ENCODE measurements at places on chromosomes 11 and 22.

DNA sequence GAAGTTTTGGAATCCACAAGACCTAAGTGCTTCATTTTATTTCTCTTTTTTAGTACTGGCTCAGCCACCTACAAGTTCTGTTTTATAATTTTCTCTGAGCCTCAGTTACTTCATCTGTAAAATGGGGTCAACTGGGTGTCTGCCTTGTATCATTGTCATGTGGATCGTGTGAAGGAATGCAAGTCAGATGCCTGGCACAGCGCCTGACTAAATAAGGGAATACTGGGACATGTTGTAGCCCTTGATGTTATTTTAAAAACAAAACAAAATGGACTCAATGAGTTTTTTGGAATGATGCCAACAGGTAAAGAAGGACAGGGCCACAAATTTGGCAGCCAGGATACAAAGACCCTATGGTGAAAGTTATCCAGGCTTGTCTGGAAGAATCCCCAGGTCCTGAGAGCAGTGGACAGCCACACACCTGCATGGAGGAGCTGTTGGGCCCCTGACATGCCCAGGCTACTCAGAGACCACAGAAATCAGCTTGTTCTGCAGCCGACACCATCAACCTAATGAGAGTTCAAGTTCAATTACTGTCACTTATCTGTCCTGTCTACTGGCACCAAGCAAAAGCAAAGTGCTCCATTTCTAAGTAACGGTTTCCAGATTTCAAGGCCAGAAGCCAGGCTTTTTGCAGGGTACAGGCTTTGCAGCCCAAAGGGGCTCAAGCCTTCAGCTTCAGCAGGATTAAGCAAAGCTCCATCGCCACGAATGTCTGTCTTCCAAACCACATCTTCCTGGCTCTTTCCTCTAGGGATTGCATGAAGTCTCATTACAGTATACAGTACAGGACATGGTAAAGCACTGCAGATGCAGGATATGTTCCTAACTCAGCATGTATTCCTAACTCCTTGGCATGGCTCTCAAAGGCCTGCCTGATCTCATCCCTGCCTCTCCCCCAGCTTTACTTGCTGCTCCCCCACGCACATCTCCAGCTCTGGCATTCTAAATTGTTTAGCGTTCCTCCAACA lies 18.4 kb downstream of the DKK3 start:
- no peak for DNase-seq

DNA sequence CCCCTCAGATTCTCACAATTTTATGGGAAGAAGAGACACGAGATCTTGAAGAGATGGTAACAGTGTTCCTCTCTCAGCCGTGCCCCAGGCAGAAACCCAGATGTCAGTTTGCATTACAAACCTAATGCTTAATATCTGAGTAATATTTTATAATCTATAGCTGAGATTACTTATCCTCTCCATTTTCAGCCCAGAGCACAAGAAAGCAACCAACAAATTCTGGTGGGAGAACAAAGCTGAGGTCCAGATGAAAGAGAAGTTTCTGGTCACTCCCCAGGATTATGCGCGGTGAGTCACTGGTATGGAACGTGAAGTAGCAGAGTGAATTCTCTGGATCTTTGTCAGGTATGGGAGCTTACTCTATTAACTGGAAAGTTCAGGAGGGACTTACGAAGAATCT lies 884 bp downstream of the CENATAC start:
- DNase-seq: no peak

DNA sequence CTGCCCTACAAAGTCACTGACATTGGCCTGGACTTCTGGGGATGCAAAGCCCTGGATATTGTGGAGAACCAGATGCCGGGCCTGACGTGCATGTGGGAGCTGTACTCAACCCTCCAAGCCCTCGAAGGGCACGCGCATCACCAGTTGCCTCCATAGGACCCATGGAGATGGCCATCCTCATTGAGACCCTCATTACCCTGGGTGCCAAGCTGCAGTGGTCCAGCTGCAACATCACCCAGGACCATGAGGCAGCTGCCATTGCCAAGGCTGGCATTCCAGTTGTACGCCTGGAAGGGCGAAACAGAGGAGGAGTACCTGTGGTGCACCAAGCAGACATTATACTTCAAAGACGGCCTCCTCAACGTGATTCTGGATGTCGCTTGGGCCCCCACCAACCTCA lies 1.9 kb downstream of the CCDC83 start:
- no peak for DNase-seq

GRCh38 chr11:69416143-69416515 lies 65.3 kb upstream of the LINC01488 start:
- DNase-seq: no peak

- DNase-seq: no peak
Observed at GRCh38 chr11:69086152-69087132, 37.7 kb downstream of the TPCN2 start.

DNA sequence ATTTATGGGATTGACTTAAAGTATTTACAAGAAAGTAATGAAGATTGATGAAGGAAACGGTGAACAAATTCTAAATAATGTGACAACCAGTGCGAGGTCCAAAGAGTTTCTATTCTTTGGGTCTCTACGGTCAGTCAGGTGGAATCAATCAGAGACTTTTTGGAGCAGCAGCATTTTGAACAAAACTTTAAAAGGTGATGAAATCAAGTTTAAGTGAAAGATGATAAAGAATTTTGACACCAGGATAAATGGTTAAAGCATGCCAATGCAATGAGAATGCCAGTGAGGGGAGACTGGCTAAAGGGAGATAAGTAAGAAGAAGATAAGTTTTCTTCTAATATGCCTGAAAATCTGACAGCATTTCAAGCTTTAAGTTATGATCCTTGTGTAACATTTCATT lies 67.9 kb downstream of the DCUN1D5 start:
- no peak for DNase-seq

DNA sequence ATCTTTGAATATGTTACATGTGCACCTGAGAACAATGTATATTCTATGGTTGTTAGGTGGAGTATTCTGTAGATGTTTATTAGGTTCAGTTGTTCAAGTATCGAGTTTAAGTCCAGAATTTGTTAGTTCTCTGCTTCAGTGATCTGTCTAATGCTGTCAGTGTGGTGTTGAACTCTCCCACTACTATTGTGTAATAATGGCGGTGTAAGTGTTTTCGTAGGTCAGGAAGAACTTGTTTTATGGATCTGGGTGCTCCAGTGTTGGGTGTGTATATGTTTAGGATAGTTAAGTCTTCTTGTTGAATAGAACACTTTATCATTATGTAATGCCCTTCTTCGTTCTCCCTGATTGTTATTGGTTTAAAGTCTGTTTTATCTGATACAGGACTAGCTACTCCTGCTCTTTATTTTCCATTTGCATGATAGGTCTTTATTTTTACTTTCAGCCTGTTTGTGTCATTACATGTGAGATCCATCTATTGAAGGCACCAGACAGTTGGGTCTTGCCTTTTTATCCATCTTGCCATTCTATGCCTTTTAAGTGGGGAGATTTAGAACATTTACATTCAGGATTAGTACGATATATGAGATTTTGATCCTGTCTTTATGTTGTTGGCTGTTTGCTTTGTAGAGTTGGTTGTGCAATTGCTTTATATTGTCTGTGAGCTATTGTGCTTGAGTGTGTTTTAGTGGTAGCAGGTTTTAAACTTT lies 121.6 kb downstream of the DDX10 start:
- DNase-seq: no peak

DNA sequence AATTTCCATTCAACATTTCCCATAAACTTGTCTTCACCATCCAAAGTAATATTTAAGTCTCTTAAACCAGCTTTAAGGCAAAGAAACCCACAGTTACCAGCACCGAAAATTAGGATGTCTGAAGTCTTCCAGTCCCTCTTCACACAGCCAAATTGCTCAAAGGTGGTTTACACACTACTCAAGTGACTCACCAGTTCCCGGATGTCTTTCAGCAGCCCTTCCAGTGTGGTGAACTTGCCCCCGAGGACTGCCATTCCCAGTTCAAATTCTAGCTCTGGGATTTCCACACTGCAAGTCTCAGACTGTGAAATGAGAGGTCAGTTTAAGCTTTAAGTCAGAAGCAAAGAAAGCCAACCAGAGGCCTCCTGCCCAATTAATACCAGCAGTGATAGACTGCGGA lies 5.1 kb downstream of the ZPR1 start:
- DNase-seq: no peak

DNA sequence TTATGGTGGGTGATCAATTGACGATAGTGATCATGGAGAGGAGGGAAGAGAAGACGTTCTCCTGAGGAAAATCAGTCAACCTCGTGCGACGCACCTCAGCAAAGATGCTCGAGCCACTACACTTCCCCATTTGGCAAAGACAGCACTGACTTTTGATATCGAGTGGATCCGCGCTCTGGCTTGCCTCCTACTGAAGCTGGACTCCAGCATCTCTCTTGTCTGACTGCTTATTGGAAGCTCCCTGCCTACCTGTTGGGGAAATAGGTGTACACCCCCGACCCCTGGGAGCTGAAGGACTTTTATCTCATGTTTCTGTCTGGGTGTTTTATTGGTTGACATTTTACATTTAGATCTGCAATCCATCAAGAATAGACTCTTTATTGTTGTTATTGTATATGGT lies 476.8 kb upstream of the B3GAT1 start:
- no peak for DNase-seq

DNA sequence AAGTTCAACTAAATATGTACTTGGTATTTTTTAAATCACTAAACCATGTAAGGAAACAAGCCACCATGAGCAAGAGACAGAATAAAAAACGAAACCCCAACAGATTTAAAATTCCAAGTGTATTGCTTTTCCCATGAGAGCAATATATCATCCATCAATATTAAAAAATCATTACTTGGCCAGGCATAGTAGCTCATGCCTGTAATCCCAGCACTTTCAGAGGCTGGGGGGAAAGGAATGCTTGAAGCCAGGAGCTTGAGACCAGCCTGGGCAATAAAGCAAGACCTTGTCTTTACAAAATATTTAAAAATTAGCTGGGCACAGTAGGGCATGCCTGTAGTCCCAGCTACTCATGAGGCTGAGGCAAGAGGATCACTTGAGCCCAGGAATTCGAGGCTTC lies 190.8 kb downstream of the TTC28 start:
- DNase-seq: no peak

- DNase-seq: peak; percentile 56
Observed at GRCh38 chr11:92978271-92979111, 9.0 kb downstream of the MTNR1B start.

DNA sequence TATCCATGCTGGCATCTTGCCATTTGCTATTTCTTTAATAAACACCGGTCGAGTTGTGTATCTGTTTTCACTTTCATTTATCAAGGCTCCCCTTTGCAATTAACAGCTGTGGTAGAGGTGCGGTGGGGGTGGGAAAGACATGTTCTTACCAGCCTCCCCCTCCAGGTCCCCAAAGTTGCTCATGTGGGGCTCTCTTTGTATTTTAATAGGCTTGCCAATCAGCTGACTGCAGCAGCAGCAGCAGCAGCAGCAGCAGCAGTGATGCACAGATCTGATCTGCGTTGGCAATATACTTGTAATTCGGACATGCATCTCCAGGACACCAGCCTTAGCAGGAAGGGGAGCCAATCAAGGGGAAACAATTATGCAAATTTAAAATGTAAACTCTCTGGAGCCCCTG lies 40.3 kb upstream of the E2F8 start:
- peak; percentile 40 for DNase-seq

- peak; percentile 19 for DNase-seq
Observed at GRCh38 chr11:116317212-116317611, 455.6 kb downstream of the BUD13 start.

- no peak for DNase-seq
Observed at GRCh38 chr22:50700387-50701075, 27.9 kb downstream of the SHANK3 start.

- peak; percentile 24 for DNase-seq
Observed at GRCh38 chr11:11975201-11976092, 33.0 kb downstream of the DKK3 start.

- no peak for DNase-seq
Observed at GRCh38 chr11:65121447-65121864, 478 bp downstream of the FAU start.

DNA sequence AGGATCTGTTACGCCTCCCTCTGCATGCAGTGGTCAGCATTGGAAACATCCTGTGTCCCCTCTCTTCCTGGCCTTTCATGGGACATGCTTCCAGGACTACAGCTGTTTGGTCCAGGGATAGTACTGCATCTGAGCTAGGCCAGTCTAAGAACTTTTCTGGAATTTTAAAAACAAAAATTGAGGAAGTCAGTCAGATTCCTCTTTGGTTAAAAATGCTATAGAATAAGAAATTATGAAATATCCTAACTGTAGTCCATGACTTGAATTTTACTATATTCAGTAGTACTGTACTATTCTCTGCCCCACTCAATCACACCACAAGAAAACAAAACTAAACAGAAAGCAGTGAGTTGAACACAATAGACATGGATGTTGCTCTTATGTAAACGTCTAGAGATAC lies 201.0 kb upstream of the CADM1 start:
- no peak for DNase-seq

- no peak for DNase-seq
Observed at GRCh38 chr11:75938543-75938942, 123.5 kb downstream of the UVRAG start.

DNA sequence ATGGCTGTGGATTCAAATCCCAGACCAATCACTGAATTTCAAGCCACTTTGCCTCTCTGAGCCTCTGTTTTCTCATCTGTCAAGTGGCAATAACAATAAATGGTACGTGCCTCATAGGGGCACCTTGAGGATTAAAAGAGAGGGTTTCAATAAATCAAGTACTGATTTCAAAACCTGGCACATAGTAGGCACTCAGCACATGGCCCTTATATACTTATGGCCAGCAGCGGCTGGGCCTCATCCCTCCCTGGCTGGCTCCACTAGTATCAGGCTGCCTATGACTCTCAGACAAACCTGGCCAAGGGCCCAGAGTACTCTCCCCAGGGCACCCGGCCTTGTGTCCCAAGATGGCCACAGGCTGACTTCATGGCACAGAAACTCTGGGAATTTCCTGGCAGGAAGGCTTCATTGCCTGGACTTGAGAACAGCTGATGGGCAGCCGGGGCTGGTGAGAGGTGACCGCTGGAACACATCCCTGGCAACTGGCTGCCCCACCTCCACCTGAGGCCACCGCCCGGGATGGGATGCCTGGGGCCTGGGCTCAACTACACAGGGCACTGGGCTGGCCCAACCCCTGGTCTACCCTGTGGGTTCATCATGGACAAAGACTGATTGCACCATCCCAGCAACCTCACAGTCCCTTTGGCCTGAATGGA lies 3.4 kb downstream of the FADS3 start:
- no peak for DNase-seq
